ENCODE measurements at places on chromosomes 4 and X.
A peak's percentile ranks its signal among the peaks of the same experiment; 100 is the strongest.

DNA sequence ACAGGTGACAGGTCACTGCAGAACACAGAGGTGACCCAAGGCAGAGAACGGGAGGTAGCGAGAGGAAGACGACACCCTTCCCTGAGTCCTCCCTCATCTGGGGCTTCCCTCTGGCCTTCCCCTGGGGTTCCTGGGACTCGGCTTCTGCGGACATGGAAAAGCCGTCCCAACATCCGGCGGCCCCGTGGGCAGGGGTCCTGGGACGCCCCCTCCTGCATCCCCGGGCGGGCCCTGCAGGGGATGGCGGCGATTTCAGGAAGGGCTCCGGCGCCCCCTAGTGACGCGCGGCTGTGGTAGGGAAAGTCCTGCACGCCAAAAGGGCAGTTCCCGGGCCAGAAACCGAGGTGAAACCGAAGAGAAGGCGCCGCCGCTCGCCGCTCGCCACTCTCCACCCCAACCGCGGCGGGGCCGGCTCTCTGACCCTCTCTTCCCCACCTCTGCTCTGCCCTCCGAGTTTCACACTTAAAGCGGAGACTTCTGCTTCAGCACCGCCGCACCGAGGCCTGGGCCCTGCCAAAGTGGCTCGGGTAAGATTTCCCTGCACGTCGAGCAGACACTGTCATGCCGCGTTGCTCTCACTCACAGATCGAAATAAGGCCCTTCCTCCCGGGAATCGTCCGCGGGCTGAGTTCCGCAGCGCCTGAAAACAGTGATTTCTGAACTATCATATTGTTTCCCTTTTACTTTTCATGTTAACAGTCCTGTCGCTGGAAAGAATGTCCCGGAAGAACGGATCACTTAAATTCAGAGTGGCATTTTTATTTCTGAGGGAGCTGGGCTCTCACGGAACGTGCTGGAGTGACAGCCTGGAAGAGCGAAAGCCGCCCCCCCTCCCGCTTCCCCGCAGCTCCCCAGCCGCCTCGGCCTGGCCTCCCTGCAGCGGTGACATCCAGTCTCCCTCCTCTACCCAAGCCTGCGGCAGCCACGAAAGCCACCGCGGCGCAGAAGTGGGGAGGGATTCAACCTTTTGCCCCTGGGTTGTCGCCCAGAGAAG, 110.6 kb downstream of the DCTD start:
- peak; percentile 62 for DNase-seq

- no peak for DNase-seq
Measured at GRCh38 chr4:7981738-7982394, 42.2 kb upstream of the AFAP1 start.

GRCh38 chrX:111133389-111133788, 37.4 kb downstream of the PAK3 start:
- DNase-seq: no peak

- no peak for DNase-seq
Measured at GRCh38 chr4:3712936-3713335, 53.2 kb upstream of the ADRA2C start.

- no peak for DNase-seq
Measured at GRCh38 chrX:48683411-48683982, at the start of gene WAS. TSS of gene WAS (plus strand) at chrX:48683799. CDS start at chrX:48683854, 55 bp downstream.

GRCh38 chr4:8840006-8840793, 31.4 kb downstream of the HMX1 start:
- no peak for DNase-seq

GRCh38 chr4:150079081-150079581, 886 bp downstream of the DCLK2 start:
- no peak for DNase-seq

DNA sequence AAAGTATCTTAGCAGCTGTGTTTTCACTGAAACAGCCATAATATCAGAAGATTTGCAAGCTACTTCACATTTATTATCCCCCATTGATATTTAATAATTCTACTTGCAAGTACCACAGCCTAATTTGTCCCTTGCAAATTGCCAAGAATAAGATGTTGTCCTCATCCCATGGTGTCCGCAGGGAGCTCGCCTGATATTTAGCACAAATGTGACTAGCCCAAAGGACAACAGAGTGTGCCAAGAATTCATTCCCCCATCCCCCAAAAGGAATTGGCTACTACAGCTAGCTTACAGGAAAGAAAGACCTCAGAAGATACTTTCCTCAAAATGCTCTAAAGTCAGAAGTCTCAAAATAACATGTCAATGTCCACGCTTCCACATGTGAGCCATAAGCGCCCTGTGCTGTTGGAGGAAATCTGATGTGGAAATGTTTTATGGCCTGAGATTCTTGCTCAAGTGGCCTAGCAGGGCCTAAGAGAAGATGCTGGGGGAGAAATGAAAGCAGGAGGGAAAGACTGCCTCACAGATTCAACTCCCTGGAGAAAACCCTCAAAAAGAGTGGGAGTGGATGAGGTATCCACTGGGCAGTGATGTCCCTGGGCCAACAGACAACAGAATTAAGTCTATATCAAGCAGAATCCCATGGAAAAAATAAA, 111.4 kb downstream of the SH3KBP1 start:
- DNase-seq: no peak

DNA sequence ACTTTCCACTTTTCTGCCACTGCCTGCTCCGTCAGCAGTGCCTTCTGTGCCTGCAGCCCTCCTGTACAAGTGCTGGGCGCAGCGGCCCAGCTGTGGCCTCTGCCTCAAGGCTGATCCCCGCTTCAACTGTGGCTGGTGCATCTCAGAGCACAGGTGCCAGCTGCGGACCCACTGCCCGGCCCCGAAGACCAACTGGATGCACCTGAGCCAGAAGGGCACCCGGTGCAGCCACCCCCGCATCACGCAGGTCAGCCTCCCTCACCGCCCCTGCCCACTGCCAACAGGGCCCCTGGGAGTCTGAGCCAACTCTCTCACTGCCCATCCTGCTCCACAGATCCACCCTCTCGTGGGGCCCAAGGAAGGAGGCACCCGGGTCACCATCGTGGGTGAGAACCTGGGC, 7.5 kb downstream of the PLXNA3 start:
- no peak for DNase-seq

Measured in activated CD8-positive, alpha-beta memory T cell treated with anti-CD3 and anti-CD28 coated beads, Interleukin-2, amount 50 U/mL, for 4 hours (primary cell).